ENCODE measurements at places on chromosomes 1 and 21. TPM values are rescaled to one million over a fixed set of nuclear protein-coding genes. Genes with fewer than 3 reads are reported as not detected.

Gene TTF2
- 13.4 TPM for total RNA-seq

Gene NR1I3
- not detected for total RNA-seq

Gene NIT1
- 37.1 TPM for total RNA-seq

DNA sequence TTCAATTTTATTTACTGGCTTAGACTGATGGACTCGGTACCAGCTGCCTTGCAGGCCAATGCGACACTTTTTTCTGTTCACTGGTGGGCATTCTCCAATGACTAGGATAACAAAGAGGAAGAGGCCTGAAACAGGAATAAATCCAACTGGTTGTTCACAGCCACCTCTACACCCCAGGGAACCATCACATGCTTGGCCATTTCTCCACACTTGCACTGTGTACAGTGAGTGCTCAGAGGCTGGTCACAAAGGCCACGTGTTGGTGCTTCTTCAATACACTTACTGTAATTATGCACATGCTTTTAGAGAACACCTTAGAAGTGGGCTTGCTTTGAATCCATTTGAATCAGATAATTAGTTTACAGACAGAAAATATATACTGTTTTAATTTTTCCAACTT lies 113.4 kb downstream of the FAM78B start:
- no peak for DNase-seq
- no peaks in the 10 kb centered on the region for H3K36me3 ChIP-seq
- no peak overlapping the region for H3K27ac ChIP-seq
- H3K4me1 ChIP-seq, result no peaks in the 10 kb centered on the region
- H3K4me3 ChIP-seq, result no peak overlapping the region

DNA sequence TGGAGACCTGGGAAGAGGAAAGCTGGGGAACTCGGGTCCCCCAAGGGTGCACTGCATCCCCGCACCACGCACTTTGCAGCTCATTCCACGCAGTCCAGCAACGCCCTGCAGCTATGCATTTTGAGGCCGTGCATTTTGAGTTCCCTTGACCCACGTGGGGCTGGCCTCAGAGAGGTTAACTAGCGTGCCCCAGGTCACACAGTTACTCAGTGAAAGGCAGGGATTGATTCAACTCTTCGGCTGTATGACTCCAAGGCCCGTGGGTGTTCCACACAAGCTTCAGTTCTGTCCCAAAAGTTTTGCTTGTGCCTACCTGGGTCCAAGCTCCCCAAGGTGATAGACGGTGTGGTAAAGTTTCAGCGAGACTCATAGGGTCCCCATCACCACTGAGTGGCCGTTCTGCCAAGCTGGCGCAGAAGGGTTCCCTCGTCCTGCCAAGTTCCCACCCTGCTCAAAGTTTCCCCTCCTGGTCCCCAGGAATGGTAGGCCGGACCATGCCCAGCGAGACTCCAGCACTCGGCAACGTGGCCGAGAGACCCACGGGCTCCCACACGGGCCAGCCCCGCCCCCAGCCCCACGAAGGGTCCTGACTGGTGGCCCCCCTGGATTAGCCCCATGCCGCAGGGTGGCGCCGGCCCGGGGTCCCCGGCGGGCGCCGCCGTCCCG lies 611 bp downstream of the HSPG2 start:
- DNase-seq, result no peak
- H3K27me3 ChIP-seq, result no peaks in the 10 kb centered on the region
- peak overlapping the region; percentile 16 for H3K27ac ChIP-seq
- peak overlapping the region; percentile 76 for H3K4me3 ChIP-seq
- H3K4me1 ChIP-seq, result peaks cover 26% of the 10 kb centered on the region

DNA sequence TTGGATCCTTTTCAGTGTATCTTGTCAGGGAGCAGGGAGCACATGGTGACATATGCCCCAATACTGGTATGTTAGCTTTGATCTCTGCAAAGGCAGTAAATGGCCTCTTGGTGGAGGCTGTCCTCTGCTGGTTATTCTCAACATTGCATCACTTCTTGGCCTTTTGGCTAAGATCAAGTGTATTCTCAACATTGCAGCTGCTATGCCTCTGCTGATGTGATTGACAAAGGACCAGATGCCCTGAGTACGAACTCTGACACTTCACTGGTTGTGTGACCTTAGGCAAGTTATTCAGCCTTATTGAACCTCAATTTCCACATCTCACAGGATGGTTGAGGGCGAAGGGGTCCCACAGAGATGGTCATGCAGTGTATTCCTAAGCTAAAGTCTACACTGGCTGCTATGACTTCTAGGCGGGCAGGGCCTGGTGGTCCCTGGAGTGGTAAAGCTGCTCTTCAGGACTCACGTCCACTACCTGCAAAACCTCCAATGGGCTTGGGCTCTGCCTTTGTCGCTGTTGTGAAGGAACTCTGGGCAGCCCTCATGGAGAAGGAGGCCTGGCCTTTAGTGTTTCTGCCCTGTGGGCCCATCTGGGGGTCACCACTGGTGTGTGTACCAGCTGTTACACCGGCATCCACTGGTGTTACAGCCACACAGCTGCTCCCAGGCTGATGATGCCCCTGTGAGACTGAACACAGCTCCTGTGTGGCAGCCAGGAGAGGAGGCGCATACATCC lies 64.8 kb downstream of the DNTTIP2 start:
- no peaks in the 10 kb centered on the region for H3K36me3 ChIP-seq
- H3K4me1 ChIP-seq, result peaks cover 2% of the 10 kb centered on the region
- no peaks in the 10 kb centered on the region for H3K27me3 ChIP-seq
- H3K27ac ChIP-seq, result no peak overlapping the region
- peak; percentile 36 for DNase-seq

- H3K27ac ChIP-seq, result peak overlapping the region; percentile 93
- H3K4me3 ChIP-seq, result no peak overlapping the region
- H3K27me3 ChIP-seq, result no peaks in the 10 kb centered on the region
- H3K4me1 ChIP-seq, result peaks cover 23% of the 10 kb centered on the region
- H3K36me3 ChIP-seq, result no peaks in the 10 kb centered on the region
These were observed 34.6 kb downstream of the COQ8A start for GRCh38 chr1:226974544-226975258.

Gene LIPI
- not detected for total RNA-seq

DNA sequence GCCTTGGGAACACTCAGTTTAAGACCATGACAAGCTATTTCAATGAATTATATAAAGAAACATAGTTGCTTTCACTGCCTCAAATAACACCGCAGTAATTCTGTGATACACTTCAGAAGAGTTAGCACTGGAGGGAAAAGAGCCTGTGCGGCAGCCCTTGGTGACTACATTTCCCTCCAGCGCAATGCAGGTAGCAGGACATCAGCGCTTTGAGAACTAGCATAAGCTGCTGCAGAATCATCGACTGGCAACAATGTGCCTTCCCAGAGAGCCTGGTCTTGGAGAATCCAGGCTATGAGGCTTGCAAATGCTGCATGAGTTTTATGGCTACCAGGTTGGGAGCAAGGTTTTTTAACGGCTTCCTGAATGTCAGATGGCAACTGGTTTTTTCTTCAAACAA lies 7.5 kb downstream of the NRIP1 start:
- no peaks in the 10 kb centered on the region for H3K27me3 ChIP-seq
- DNase-seq, result no peak
- no peaks in the 10 kb centered on the region for H3K36me3 ChIP-seq
- no peak overlapping the region for H3K4me3 ChIP-seq
- H3K4me1 ChIP-seq, result peaks cover 3% of the 10 kb centered on the region
- no peak overlapping the region for H3K27ac ChIP-seq

DNA sequence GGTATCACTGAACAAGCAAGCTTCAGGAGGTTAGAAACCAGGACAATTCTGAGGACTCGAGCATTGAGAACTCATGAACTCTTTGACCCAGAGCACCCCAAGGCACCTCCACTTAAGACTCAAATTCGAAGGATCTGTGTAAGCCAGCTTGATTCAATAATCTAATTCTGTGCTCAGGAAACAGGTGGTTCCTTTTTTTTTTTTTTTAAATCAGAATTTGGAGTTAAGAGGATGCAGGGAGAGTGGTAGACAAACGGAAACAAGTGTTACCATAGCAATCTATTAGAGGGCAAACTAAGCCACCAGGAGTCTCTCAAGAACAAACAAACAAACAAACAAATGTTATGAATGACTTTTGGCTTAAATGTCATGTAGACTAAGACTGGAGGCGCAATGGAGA lies 53.8 kb upstream of the DPH5 start:
- H3K4me1 ChIP-seq, result no peaks in the 10 kb centered on the region
- no peak overlapping the region for H3K27ac ChIP-seq
- no peak overlapping the region for H3K4me3 ChIP-seq
- H3K27me3 ChIP-seq, result no peaks in the 10 kb centered on the region
- DNase-seq, result no peak

GRCh38 chr21:40967771-40968170 lies 120.8 kb upstream of the DSCAM start:
- H3K36me3 ChIP-seq, result no peaks in the 10 kb centered on the region
- H3K27me3 ChIP-seq, result no peaks in the 10 kb centered on the region
- H3K27ac ChIP-seq, result no peak overlapping the region
- H3K4me3 ChIP-seq, result no peak overlapping the region
- H3K4me1 ChIP-seq, result no peaks in the 10 kb centered on the region

DNA sequence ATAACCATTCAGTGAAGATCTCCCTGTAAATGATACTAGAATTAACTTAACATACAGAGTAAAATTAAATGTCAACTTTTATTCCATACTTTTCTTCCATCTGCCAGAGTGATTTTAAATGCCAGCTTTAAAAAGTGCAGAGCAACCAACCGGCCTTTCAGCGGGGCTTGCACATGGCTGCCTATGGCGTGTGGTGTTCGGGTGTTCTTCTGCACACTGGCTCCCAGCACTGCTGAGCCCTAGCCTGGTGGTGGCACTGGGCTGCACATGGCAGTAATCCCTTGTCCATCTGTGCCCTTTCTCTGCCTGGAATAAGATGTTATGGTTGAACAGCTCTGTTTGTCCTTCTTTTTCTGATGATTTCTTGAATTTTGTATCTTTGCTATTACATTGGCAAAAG lies 156.3 kb downstream of the SNX7 start:
- no peaks in the 10 kb centered on the region for H3K36me3 ChIP-seq
- H3K27ac ChIP-seq, result no peak overlapping the region
- DNase-seq, result no peak

Gene TAS1R1
- total RNA-seq, result 0.33 TPM

DNA sequence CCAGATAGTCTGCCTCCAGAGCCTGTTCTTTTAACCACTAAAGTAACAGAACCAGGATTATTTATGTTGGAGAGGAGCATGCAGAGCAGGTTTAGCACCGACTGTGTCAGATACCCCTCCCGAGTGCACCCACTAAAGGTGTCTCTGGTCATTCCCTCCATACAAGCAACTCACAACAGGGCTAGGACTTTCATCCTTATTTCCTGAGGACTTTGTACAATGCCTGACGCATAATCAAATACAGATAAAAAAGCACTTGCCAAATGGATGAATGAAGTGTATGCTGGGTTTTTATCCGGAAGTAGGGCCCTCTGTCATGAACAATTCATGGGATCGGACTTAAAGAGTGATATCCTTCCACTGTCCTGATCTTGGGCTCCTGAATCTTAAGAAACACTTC lies 26.0 kb downstream of the RPL5 start:
- no peak for DNase-seq
- H3K27me3 ChIP-seq, result no peaks in the 10 kb centered on the region
- no peak overlapping the region for H3K4me3 ChIP-seq
- no peaks in the 10 kb centered on the region for H3K4me1 ChIP-seq

DNA sequence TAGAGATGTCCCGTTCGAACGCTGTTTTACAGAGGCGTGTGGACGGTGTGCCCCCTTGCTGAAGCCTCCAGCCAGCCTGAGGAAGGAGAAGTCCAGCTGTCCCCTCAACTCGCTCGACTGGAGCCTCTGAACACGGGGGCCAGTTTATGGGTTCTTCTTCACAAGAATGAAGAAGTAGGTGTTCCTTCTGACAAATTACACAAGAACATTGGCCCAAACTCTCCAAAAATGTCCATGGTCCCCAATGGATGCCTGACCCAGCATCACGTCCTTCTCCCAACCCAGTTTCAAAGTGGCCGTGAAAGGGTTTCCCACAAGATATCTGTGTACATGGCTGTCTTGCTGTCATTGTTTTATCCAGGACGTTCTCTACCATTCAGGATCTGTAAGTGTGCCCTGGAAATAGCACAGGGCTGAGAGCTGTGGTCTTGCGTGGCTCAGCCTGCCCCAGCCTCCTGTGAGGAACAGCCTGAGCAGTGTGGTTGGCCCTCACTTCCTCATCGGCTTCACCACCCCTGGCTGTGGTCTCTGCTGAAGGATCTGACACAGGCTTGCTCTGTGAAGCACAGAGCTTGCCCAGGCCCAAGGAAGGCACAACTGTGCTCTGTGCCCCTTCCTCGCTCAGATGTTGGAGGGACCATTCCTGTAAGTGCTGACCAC lies 1.0 kb upstream of the S100B start:
- H3K27ac ChIP-seq, result no peak overlapping the region
- H3K36me3 ChIP-seq, result no peaks in the 10 kb centered on the region
- no peak overlapping the region for H3K4me3 ChIP-seq
- DNase-seq, result no peak

DNA sequence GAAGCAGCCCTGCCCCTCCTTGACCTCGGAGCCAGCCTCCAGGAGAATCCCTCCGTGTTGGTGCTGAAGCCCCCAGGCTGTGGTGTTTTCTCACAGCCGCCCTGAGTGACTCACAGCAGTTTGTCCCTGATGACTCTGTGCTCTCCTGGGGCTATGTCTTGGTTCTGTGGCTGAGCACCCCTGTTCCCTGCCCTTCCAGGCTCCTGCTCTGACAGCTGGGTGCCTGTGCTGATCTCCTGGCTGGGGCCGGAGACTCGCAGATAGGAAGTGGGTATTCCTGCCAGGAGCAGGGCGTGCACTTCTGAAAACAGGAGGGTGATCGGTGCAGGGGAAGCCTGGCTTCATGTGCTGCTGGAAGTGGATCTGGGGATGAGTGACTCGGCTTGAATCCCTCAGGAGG lies 34.5 kb downstream of the POFUT2 start:
- H3K4me1 ChIP-seq, result peaks cover 4% of the 10 kb centered on the region
- H3K4me3 ChIP-seq, result no peak overlapping the region
- no peak for DNase-seq
- no peaks in the 10 kb centered on the region for H3K36me3 ChIP-seq

GRCh38 chr1:2429780-2430591 lies 17.6 kb upstream of the PEX10 start:
- DNase-seq, result no peak
- no peaks in the 10 kb centered on the region for H3K4me1 ChIP-seq
- no peaks in the 10 kb centered on the region for H3K27me3 ChIP-seq
- no peak overlapping the region for H3K27ac ChIP-seq
- H3K36me3 ChIP-seq, result no peaks in the 10 kb centered on the region
- no peak overlapping the region for H3K4me3 ChIP-seq

DNA sequence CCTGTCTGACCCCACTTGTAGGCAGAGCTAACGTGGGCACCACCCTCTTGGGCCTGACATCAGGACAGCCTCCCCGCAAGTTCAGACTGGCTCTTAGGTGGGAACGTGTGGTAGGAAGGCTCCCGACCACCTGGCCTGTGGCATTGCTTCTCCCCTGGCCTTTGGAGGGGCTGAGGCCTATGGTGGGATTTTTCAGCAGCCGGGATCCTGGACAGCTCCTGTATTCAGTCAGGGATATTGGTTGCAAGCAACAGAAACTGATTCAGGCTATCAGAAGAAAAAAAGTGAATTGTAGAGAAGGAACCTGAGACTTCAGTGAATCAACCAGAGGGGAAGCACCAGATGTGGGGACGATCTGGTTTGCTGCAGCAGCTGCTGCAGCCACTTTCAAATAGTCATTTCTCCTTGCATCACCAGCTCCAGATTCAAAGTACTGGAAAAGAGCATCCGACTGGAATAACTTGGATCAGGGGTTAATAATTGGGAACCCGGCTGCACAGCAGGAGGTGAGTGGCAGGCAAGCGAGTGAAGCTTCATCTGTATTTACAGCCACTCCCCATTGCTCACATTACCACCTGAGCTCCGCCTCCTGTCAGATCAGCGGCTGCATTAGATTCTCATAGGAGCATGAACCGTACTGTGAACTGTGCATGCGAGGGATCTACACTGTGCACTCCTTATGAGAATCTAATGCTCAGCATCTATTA lies 5.9 kb downstream of the RNF186 start:
- H3K27me3 ChIP-seq, result no peaks in the 10 kb centered on the region
- no peak for DNase-seq
- no peak overlapping the region for H3K27ac ChIP-seq
- H3K36me3 ChIP-seq, result no peaks in the 10 kb centered on the region
- no peaks in the 10 kb centered on the region for H3K4me1 ChIP-seq
- H3K4me3 ChIP-seq, result no peak overlapping the region

Measured in ovary (tissue), 10 donors.